Osteocyte (in vitro differentiated cells): ENCODE measurements at places on chromosomes 3 and 15.

- no peak for DNase-seq
Observed at GRCh38 chr3:49807431-49808114, 4.5 kb downstream of the INKA1 start.

- DNase-seq, result no peak
Observed at GRCh38 chr3:8509961-8510360, 8.3 kb downstream of the LMCD1 start.

GRCh38 chr3:154775821-154776548 is 304.1 kb upstream of the MME start:
- no peak for DNase-seq

DNA sequence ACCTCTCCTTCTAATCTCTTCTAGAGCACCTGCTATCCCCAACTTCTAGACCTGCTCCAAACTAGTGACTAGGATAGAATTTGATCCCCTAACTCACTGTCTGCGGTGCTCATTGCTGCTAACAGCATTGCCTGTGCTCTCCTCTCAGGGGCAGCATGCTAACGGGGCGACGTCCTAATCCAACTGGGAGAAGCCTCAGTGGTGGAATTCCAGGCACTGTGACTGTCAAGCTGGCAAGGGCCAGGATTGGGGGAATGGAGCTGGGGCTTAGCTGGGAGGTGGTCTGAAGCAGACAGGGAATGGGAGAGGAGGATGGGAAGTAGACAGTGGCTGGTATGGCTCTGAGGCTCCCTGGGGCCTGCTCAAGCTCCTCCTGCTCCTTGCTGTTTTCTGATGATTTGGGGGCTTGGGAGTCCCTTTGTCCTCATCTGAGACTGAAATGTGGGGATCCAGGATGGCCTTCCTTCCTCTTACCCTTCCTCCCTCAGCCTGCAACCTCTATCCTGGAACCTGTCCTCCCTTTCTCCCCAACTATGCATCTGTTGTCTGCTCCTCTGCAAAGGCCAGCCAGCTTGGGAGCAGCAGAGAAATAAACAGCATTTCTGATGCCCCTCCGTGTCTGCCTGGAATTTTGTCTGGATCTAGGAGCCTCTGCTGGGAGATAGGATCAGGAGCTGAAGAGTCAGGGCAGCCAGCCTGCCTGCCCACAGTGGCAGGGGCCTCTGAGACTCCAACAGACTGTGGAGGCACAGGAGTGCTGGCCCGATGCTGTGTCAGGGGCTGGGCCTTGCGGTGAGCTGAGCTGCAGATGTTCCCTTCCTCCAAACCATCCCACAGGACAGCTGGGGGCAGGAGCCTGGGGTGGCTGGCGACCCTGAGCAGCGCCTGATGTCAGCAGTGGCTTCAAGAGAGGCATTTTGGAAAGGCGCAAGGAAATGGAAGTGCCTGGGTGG is 3.0 kb downstream of the ISLR start:
- DNase-seq, result no peak
